ENCODE measurements at places on chromosomes 16 and 17.

- DNase-seq = no peak
Observed at GRCh38 chr17:34673995-34674890, 94.9 kb downstream of the TMEM132E start.

GRCh38 chr17:43360376-43360738 is 38.4 kb upstream of the ARL4D start:
- peak; percentile 30 for DNase-seq

DNA sequence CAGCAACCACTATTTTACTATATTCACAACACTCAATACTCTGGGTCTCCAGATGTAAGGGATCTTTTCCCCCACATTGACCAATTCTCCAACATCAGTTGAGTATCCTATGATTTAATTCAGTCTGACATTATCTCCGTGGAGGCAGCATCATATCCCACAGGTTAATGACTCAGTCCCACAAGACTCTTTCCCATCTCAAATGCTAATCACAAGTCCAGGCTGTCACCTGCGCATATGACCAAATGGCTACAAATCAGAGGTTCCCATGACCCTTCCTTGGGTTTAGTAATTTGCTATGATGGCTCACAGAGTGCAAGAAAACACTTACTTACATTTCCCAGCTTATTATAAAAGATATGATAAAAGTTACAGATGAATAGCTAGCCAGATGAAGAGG is 18.7 kb downstream of the ACSM3 start:
- no peak for DNase-seq

DNA sequence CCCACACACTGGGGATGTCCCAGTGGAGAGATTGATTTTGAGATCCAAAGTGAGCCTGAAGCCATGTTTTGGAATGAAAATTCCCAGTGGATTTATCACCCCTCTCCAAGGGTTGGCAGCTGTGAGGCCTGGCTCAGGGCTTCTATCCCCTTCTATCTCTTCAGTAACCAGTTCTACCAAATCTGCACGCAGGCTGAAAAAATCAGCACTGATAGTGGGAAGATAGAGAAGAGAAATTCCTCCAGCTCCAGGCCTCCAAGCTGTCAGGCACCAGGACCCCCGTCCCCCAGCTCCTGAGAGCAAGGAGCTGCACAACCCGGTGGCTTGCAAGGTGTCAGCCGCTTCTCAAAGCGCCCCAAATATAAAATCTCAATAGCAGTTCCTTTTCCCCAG is 1.0 kb downstream of the FLOT2 start:
- no peak for DNase-seq

- no peak for DNase-seq
Observed at GRCh38 chr17:64345689-64346376, 44.8 kb downstream of the PECAM1 start.

- DNase-seq = no peak
Observed at GRCh38 chr17:17757391-17757791, 76.1 kb downstream of the RAI1 start.

- no peak for DNase-seq
Observed at GRCh38 chr16:14098081-14098480, 27.0 kb downstream of the MRTFB start.

- DNase-seq = no peak
Observed at GRCh38 chr16:66622863-66623262, 18.4 kb downstream of the CMTM3 start.

- DNase-seq = no peak
Observed at GRCh38 chr16:86367291-86368072, 142.8 kb upstream of the FOXF1 start.

DNA sequence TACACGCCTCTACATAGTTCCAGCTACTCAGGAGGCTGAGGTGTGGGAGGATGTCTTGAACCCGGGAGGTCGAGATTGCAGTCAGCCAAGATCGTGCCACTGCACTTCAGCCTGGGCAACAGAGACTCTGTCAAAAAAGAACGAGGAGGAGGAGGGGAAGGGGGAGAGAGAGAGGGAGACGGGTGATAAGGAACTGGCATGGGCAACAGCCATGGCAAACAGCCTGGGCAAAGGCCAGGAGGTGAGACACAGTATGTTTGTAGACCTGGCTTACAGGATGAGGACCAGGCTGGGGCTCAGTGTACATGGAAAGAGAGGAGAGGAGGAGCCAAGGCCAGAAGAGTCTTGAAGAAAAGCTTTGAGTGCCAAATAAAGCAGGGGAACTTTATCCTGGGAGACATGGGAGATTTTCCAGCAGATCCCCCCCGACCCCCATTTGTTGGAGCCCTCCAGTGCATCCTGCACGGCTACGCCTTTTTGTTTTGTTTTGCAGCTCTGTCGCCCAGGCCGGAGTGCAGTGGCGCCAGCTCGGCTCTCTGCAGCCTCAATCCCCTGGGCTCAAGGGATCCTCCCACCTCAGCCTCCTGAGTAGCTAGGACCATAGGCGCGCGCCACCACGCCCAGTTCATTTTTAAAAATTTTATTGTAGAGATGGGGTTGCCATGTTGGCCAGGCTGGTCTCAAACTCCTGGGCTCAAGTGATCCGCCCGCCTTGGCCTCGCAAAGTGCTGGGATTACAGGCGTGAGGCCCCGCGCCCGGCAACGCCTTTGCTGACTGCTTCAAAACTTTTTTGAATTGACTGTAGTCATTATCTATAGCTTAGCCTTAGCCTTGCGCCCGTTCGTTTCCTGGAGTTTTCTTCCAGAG is 1.3 kb upstream of the ALKBH5 start:
- DNase-seq = no peak

DNA sequence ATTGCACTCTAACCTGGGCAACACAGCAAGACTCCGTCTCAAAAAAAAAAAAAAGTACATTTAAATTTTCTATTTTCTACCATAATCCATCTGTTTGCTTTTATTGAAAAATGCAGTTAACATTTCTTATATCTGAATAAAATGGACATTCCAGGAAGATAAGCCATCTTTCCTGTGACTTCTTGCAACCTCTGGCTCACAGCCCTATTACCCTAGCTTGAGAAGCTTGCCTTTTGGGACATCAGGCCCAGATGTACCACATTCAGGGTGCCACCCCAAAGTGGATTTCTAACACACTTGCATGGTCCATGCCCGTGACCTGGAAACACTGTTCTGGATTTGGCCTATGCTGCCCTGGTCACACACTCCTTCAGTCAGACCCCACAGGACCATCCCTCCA is 30.1 kb upstream of the DDX52 start:
- no peak for DNase-seq

GRCh38 chr16:12092544-12092921 is 116.0 kb downstream of the SNX29 start:
- DNase-seq = no peak

DNA sequence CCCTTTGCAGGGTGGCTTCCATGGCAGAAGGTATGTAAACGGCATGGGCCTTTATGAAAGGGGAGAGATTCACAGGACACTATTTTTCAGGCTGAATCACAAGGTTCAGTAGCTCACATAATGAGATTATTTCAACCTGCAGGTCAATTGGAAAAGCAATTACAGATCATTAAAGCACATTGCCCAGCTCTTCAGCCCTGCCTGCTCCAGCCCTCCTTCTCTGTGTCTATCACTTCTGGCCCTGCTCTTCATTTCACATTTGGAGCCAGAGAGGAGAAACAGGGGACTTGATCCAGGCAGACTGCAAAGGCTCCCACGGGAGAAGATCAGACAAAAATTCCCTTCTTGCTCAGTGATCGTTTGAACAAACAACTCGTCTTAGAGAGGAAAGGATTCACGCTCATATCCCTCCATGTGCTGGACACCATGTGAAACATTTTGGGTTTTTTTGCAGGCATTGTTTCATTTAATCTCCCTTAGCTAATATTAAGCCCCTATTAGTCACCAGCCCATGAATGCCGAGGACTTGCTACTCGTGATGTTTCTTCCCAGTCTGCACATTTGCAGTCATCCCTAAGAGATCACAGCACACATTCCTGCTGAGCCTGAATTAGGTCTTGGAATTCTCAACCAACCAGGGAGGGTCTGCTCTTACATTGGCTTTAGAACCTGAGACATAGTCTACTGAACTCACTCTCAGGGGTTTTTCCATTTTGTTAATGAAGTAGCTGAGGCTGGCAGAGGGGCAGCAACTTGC is 443.9 kb upstream of the CCL2 start:
- no peak for DNase-seq

- DNase-seq = peak; percentile 32
Observed at GRCh38 chr17:66302761-66303626, 581 bp downstream of the PRKCA start.

GRCh38 chr16:77307426-77308162 is 108.4 kb downstream of the SYCE1L start:
- no peak for DNase-seq

- DNase-seq = no peak
Observed at GRCh38 chr16:14405611-14406537, 224.2 kb downstream of the PARN start.

DNA sequence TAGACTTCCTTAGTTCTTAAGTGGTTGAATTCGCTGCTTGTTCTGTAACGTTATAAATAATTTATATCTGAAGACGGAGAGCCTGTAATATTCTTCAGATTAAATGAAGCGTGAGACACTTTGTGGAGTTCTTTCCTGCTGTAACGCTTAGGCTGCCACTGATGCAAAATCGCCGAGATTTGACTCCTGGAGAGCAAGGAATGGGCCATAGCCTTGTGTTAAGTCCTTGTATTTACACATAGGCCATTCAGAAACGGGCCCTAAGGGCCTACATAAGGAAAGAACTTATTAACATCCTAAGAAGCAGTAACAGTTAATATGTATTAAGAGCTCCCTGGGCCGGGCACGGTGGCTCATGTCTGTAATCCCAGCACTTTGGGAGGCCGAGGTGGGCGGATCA is 936 bp downstream of the EMC6 start:
- DNase-seq = no peak

GRCh38 chr16:82295290-82296201 is 125.5 kb upstream of the MPHOSPH6 start:
- no peak for DNase-seq

DNA sequence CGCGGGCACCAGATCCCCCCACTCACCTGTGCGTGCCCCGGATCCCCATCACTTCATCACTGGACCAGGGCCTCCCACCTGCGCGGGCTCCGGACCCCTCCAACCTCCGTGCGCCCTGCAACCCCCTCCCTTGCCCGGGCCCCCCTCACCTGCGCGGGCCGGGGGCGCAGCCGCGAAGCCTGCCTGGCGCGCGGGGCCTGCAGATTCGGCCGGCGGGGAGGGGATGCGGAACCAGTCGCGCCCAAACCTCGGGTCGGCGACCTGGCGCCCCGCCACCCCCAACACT is 202 bp downstream of the CEP131 start:
- no peak for DNase-seq

- peak; percentile 25 for DNase-seq
Observed at GRCh38 chr17:79393358-79394052, 217.3 kb downstream of the RBFOX3 start.

DNA sequence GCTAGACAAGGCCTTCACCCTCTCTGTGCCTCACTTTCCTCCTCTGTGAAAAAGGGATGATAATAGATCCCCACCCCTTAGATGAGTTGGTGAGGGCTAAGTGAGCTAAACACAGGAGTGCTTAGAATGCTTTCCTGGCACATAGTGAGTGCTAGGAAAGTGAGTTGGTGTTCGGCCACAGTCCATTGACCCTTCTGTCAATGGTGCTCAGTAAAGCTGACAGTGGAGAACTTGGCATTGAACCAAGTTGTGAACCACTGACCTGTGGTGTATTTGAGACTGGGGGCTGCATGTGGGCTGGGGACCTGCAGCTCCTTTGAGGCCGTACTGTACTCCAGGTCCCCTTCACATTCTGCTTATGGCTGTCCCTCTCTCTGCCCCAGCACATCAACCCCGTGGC is 4.8 kb downstream of the PLK1 start:
- no peak for DNase-seq

DNA sequence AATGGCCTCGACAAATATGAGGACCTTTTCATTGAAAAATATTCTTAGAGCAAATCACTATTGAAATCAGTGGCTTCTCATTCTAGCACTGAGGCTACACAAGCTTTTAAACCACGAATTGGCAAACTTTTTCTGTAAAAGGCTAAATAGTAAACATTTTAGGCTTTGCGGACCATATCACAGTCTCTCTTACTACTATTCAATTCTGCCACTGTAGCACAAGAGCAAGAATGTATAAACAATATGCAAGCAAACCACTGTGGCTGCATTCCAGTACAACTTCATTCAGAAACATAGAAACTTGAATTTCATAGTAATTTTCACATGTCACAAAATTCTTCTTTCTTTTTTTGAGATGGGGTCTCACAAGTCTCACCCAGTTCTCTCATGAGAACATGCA is 49.1 kb downstream of the PHLPP2 start:
- no peak for DNase-seq

DNA sequence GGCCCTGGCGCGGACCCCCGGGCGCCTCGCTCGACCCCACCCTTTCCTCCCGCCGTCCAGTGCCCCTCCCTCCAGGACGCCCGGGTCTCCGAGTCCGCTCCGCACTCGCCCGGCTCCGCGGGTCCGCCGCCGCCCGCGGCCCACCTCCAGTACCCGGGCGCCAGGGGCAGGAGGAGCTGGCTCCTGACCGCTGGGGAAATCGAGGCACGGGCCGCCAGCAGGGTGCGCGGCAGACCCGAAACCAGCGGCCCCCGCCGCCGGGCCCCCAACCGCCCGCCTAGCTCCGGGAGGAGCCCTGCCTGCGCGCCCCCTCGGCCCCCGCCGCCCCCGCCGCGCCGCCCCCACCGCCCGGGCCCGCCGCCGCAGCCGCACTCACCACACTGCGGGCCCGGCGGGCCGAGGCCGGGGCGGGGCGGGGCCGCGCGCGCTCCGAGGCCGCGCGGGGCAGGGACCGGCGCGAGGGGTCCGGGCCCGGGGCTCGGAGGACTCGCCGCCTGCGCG is 333 bp downstream of the MAFG start:
- DNase-seq = no peak

GRCh38 chr17:15413101-15413771 is 54.2 kb downstream of the CDRT4 start:
- no peak for DNase-seq

DNA sequence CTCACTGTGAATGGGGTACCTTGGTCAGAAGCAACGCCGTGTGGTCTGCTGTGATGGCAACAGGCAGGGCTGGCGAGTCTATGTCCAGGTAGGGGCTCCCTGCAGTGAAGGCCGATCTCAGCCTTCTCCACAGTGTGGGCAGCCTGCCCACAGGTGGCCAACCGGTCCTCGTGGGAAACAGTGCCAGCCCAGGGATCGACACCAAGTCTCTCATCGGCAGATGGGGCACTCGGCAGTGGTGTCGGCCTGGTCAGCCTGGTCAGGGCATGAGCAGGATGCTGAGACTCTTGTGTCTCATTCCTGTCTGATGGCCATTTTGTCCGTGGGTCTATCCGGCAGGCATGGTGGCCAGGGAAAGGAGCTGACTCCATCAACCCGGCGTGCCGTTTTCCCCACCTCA is 92.2 kb downstream of the TNFRSF13B start:
- no peak for DNase-seq

DNA sequence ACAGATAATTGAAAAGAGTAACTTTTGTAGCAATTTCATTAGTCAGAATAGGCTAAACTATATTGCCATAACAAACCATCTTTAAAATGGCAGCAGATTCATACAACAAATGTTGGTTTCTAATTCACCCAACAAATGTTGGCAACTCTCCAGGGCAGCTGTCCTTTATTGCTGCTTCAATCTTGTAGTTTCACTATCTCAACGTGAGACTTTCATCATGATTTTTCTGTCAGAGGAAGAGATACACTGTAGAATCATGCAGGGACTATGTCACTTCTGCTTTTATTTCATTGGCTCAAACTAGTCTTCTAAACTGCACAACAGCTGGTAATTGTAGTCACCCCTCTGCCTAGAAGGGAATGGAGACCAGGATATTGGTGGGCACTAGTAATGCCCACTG is 174.2 kb downstream of the TANC2 start:
- DNase-seq = no peak

GRCh38 chr16:4698321-4699045 is 5.1 kb downstream of the NUDT16L1 start:
- no peak for DNase-seq
